ENCODE measurements at places on chromosomes 6 and 20.

DNA sequence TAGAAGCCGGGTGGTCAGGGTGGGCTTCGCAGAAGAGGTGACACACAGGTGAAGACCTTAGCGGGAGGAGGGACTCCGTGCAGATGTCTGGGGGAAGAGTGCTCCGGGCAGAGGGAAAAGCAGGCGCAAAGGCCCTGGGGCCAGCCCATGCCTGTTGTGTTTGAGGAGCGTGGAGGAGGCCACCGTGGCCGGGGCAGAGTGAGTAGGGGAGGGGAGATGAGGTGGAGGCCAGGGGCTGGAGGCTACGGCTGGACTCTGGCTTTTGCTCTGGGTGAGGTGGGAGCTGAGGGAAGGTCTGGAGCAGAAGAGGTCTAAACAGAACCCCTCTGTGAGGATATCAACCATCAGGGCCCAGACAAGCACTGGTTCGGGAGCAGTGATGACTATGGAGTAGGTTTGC lies 244.0 kb downstream of the PREX1 start:
- no peak for DNase-seq

- no peak for DNase-seq
These were observed 99.7 kb upstream of the SNX9 start for GRCh38 chr6:157723376-157723775.

DNA sequence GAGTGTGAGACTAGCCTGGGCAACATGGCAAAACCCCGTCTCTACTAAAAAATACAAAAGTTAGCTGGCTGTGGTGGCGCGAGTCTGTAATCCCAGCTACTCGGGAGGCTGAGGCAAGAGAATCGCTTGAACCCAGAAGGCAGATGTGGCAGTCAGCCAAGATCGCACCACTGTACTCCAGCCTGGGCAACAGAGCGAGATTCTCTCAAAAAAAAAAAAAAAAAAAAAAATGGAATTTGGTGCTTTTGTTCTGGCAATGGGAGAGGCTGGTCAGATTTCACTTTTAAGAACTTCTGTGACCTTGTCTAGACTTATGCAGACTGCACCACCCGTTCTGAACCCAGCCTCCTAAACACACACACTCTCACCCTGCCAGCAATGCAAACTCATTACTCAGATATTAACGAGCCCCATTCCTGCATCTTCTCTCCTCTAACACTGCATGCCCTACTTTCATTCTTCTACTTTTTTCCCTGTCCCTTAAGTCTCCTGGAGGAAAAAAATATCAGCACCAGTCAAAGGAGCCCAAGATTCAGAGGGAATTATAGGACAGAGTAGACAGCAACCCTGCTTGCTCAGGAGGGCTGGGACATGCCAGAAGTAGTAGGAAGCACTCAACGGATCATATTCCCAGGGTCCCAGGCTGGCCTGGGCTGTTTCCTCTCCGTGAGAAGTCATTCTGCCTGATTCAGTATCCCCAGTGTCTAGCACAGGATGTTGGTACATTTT lies 4.4 kb downstream of the MOCS1 start:
- no peak for DNase-seq

GRCh38 chr6:130557481-130558112 lies 191.8 kb downstream of the TMEM200A start:
- no peak for DNase-seq

- DNase-seq, result no peak
These were observed 5.6 kb upstream of the METTL24 start for GRCh38 chr6:110363748-110364147.

GRCh38 chr20:15917283-15917682 lies 656.0 kb downstream of the KIF16B start:
- no peak for DNase-seq

All from activated CD4-positive, alpha-beta memory T cell treated with anti-CD3 and anti-CD28 coated beads for 36 hours (primary cell).